Stomach (tissue), 19 donors: ENCODE measurements at places on chromosomes 4 and X. TPM values are rescaled to one million over a fixed set of nuclear protein-coding genes. Genes with fewer than 3 reads are reported as not detected.

GRCh38 chr4:41095973-41096372 lies 118.4 kb downstream of the APBB2 start:
- H3K4me3 ChIP-seq: no peak overlapping the region
- no peak overlapping the region for H3K27ac ChIP-seq
- H3K4me1 ChIP-seq: peaks cover 29% of the 10 kb centered on the region
- H3K27me3 ChIP-seq: no peaks in the 10 kb centered on the region
- no peaks in the 10 kb centered on the region for H3K36me3 ChIP-seq
- no peak for DNase-seq

DNA sequence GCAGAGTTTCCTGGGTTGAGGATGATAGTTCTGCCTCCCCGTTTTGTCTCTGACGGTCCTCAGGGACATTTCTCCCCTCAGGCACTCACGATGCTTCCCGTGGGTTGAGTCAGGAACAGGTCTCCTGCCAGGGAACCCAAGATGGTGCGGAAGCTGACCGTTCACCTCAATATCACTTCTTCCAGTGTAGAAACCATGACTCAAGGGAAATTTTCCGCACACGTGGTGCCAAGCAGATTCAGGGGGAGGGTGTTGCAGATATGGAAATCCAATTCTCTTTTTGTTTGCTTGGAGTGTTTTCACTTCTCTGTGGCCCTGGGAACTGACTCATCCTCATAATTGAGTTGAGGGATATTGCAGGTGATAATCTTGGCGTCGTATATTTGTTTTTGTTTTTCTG lies 46.7 kb downstream of the CXorf49B start:
- DNase-seq: no peak
- H3K4me1 ChIP-seq: no peaks in the 10 kb centered on the region
- H3K27ac ChIP-seq: no peak overlapping the region
- H3K36me3 ChIP-seq: no peaks in the 10 kb centered on the region
- no peak overlapping the region for H3K4me3 ChIP-seq

DNA sequence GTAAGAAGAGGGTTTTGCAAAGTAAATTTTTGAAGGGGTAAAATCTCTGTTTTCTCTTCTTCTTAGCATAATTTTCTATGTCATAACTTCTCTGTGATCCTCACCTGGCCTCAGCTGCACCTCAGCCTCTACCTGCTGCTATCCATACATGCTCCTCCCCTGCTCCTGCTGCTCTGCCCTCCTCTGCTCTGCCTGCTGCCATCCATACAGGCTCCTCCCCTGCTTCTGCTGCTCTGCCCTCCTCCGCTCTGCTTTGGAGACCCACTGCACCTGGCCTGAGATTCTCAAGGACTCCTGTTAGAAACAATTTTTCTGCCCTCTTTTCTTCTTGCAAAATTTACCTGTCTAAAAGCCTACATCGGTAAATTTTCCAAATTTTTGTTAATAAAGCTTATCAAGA lies 388.6 kb upstream of the PITX2 start:
- no peak for DNase-seq
- no peaks in the 10 kb centered on the region for H3K27me3 ChIP-seq
- H3K4me1 ChIP-seq: no peaks in the 10 kb centered on the region
- H3K36me3 ChIP-seq: no peaks in the 10 kb centered on the region

- no peaks in the 10 kb centered on the region for H3K4me1 ChIP-seq
- H3K4me3 ChIP-seq: no peak overlapping the region
- H3K27me3 ChIP-seq: peaks cover 7% of the 10 kb centered on the region
- H3K27ac ChIP-seq: no peak overlapping the region
Measured at GRCh38 chrX:152819732-152820131, 10.8 kb downstream of the CETN2 start.

DNA sequence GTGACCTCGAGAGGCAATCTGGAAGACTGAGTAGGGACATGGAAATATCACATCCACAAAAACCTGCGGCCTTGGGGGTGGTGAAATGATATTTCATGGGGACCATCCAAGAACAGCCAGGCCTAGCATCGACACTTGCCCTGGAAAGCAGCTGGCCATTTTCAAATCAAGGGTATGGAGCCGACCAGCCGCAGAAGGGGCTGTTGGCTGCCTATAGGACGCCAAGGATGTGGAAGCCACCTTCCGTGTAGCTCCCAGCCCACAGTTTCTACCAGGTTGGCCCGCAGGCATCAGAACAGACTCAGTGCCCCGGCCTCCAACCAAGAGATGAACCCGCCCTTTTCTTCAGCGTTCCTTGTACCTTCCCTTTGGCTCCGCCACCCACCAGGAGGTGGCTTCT lies 5.4 kb upstream of the LOC101059915 start:
- H3K27me3 ChIP-seq: no peaks in the 10 kb centered on the region
- H3K36me3 ChIP-seq: no peaks in the 10 kb centered on the region
- no peaks in the 10 kb centered on the region for H3K4me1 ChIP-seq
- no peak for DNase-seq

GRCh38 chr4:147578051-147578476 lies 39.1 kb upstream of the TMEM184C start:
- no peak for DNase-seq
- no peaks in the 10 kb centered on the region for H3K27me3 ChIP-seq
- no peak overlapping the region for H3K4me3 ChIP-seq
- no peak overlapping the region for H3K27ac ChIP-seq
- H3K4me1 ChIP-seq: no peaks in the 10 kb centered on the region

DNA sequence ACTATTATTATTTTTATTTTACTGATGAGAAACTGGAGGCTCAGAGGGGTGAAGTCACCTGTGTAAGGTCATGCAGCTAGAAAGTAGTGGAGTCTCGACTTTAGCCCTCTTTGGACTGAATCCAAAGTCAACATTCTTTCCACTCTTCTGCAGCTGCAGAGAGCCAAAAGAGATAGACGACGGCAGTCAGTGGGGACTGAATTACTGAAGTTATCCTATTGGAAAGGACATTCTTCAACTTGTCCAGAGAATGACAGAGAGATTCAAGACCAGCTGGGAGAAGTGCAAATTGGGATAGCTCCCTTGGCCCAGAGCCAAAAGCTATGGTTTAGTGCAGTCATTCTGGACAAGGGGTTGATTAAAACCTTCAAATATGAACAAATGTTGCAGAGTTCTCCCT lies 42.5 kb downstream of the VGLL1 start:
- H3K36me3 ChIP-seq: no peaks in the 10 kb centered on the region
- H3K27me3 ChIP-seq: no peaks in the 10 kb centered on the region
- H3K4me3 ChIP-seq: no peak overlapping the region
- H3K4me1 ChIP-seq: peaks cover 6% of the 10 kb centered on the region
- H3K27ac ChIP-seq: no peak overlapping the region
- no peak for DNase-seq

DNA sequence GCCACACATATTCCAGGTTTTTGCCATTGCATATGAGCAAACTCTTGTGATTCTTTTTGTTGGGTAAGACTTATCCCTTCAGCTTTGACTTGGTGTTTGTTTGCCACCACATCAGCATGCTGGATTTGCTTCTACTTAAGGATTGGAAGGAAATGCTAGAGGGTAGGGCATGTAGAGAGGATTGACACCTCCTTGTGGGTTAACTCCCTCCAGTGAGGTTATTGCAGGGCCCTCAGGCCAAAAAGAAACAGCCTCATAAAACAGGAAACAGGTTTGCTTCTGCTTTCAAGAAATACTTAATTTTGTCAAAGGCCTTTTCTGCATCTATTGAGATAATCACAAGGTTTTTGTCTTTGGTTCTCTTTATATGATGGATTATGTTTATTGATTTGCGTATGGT lies 15.2 kb upstream of the INPP4B start:
- H3K27ac ChIP-seq: no peak overlapping the region
- no peaks in the 10 kb centered on the region for H3K4me1 ChIP-seq
- no peaks in the 10 kb centered on the region for H3K36me3 ChIP-seq
- H3K4me3 ChIP-seq: no peak overlapping the region

DNA sequence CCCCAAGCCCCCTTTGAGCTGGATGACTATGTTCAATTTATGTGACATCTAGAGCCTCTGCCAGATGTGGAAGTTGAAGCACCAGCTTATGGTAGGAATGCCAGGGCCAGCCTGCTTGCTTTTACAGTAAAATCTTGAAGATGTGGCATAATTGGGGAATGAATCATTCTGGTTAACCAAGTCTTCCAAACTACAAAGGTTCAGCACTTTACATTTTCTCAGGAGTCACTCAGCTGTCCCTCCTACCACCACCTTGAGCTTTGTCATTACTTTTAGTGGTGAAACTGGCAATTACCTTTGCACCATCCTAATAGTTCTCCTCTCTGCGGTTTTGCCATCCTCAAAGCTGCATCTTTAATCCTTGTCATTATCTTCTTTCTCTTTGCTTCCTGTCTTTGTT lies 172.2 kb downstream of the HS6ST2 start:
- H3K4me3 ChIP-seq: no peak overlapping the region
- H3K36me3 ChIP-seq: no peaks in the 10 kb centered on the region
- H3K27me3 ChIP-seq: peaks cover 3% of the 10 kb centered on the region
- no peak for DNase-seq
- H3K4me1 ChIP-seq: no peaks in the 10 kb centered on the region

DNA sequence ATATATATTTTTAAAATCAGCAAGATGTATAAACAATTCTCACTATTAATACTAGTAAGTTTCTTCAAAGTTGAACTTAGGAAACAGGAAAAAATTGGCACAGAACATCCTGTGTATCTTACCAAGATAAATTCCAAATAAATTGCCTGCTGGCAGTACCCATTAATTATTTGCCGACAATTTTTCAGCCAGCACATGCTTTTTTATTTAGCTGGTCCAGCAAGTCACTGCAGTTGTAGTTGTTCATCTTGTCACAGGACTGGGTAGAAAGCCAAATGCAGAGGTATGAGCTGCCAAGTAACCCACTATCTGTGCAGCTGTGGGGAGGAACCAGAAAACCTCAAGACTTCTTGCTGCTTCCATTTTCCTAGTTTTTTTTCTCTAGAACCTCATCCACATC lies 113.4 kb downstream of the PACRGL start:
- no peak overlapping the region for H3K4me3 ChIP-seq
- no peaks in the 10 kb centered on the region for H3K36me3 ChIP-seq
- no peak overlapping the region for H3K27ac ChIP-seq
- DNase-seq: peak; percentile 30
- H3K27me3 ChIP-seq: no peaks in the 10 kb centered on the region
- H3K4me1 ChIP-seq: no peaks in the 10 kb centered on the region

DNA sequence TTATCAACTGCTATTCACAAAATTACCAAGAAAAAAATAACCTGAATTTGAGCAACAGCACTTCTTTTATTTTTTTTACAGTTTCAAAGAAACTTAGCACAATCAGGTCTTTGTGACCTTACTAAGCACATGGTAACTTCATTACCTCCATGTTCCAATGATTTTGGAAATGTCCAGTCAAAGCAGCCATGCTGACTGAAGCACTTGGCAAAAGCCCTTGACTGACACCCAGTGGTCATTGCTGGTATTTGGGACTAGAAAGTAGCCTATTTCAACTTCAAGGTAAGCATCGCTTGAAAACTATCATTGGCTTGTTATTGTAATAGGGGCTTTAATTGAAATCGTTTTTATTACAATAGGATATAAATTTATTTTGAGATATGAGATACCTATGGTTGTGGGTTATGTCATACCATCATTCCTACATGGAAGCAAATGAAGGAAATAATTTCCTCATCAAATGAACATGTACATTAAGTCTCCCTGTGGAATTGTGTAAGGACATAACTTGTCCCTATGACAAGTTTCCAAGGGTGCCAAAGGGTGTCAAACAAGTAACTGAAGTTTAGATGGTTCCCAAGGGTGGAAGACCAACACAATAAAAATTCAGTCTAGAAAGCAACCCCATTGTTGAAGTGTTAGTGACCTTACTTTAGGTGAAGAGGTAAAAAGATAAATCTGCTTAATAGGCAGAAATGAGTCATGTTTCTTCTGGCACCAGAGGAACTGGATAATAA lies 15.2 kb upstream of the ANXA10 start:
- DNase-seq: peak; percentile 84
- H3K27me3 ChIP-seq: no peaks in the 10 kb centered on the region
- H3K4me3 ChIP-seq: no peak overlapping the region
- no peaks in the 10 kb centered on the region for H3K36me3 ChIP-seq
- no peak overlapping the region for H3K27ac ChIP-seq
- no peaks in the 10 kb centered on the region for H3K4me1 ChIP-seq

GRCh38 chr4:82090717-82091116 lies 283.1 kb downstream of the HNRNPD start:
- no peak overlapping the region for H3K4me3 ChIP-seq
- no peak overlapping the region for H3K27ac ChIP-seq
- no peaks in the 10 kb centered on the region for H3K36me3 ChIP-seq
- H3K4me1 ChIP-seq: no peaks in the 10 kb centered on the region
- DNase-seq: no peak

GRCh38 chr4:77075869-77076799 lies at the start of gene CCNI:
Gene CCNI (minus strand): TSS chr4:77075989. CDS start chr4:77066362, 9,627 bp downstream.
- DNase-seq: peak; percentile 99
- peaks cover 13% of the 10 kb centered on the region for H3K4me1 ChIP-seq
- H3K4me3 ChIP-seq: peak within 1 kb of the TSS; percentile 95
- H3K36me3 ChIP-seq: no peaks in the 10 kb centered on the region

- no peak overlapping the region for H3K27ac ChIP-seq
- H3K27me3 ChIP-seq: peaks cover 82% of the 10 kb centered on the region
- no peaks in the 10 kb centered on the region for H3K36me3 ChIP-seq
- peak; percentile 26 for DNase-seq
Measured at GRCh38 chr4:3879681-3880614, 113.8 kb downstream of the ADRA2C start.

DNA sequence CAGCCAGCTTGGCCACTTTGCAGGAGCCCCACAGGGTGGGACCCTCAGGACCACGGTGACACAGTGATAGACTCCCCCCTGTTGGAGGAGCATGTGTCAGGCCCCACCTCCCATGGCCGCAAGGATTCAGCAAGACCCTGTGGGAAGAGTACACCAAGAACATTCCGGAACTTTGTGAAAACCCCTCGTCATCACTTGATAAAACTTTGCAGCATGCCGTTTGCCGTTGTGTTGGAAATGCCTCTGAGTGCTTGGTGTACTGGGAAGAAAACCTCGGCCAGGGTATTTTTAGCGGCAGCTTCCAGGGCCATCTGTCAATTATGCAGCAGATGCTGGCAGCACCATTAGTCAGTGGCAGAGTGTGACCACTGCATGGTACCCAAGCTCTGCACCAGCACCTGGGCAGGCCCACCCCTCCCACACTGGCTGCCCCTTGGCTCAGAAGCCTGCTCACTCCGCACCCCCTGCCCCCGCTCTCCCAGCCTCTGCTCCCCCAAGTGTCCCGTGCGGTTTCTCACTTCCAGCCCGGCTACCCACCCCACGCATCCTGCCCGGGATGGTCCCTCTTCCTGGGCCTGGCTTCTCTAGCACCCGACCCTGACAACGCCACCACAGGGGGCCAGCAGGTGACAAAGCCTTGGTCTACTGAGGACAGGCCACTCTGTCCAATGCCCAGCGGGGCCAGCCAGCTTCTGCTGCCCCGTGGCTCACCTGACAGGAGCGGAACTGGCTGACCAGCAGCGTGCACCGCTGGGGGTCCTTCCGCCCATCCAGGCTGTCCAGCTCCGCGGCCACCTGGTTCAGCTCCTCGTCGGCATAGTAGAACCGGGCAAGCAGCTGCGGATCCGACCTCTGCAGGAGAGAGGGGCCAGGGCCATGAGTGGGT lies 65.0 kb downstream of the ZFYVE28 start:
- H3K27ac ChIP-seq: no peak overlapping the region
- H3K4me3 ChIP-seq: no peak overlapping the region
- no peaks in the 10 kb centered on the region for H3K4me1 ChIP-seq

- H3K27me3 ChIP-seq: no peaks in the 10 kb centered on the region
- peak; percentile 38 for DNase-seq
- H3K27ac ChIP-seq: no peak overlapping the region
- no peak overlapping the region for H3K4me3 ChIP-seq
Measured at GRCh38 chr4:80173401-80173800, 23.9 kb upstream of the PRDM8 start.

GPRASP3 gene
- total RNA-seq: 1.4 TPM

CMC4 gene
- total RNA-seq: 4.7 TPM

PAGE2 gene
- total RNA-seq: not detected

SUPT20HL2 gene
- not detected for total RNA-seq

CT45A5 gene
- total RNA-seq: not detected

PLXNB3 gene
- 18.7 TPM for total RNA-seq
